ENCODE measurements at places on chromosomes 2 and 18. TPM values are rescaled to one million over a fixed set of nuclear protein-coding genes. Genes with fewer than 3 reads are reported as not detected.

The SDC1 gene
- 0.26 TPM for total RNA-seq

GRCh38 chr2:124034265-124034664, 9.2 kb downstream of the CNTNAP5 start:
- H3K27ac ChIP-seq = no peak overlapping the region
- no peaks in the 10 kb centered on the region for H3K36me3 ChIP-seq
- H3K4me3 ChIP-seq = no peak overlapping the region

DNA sequence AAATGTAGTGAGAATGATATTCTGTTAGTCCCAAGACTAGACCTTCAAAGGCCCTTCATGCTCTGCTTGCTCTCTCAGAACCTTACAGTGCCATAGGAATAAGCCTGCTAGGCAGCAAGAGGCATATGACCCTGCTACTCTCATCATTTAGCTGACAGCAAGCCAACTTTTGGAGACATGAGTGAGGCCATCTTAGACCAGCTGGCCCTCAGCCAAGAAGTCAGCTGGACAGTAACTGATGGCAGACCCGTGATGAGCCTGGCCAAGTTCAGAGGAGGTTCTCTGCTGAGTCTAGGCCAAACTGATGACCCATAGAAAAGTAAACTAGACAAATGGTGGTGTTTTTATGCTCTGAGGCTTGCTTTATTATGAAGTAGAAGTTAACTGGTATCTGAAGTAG, 82.6 kb downstream of the C18orf54 start:
- H3K4me3 ChIP-seq = no peak overlapping the region
- no peak for DNase-seq
- H3K36me3 ChIP-seq = no peaks in the 10 kb centered on the region
- H3K27ac ChIP-seq = no peak overlapping the region
- peaks cover 9% of the 10 kb centered on the region for H3K27me3 ChIP-seq
- H3K4me1 ChIP-seq = no peaks in the 10 kb centered on the region

The XDH gene
- total RNA-seq = not detected

- peaks cover 26% of the 10 kb centered on the region for H3K4me1 ChIP-seq
- no peak for DNase-seq
- H3K36me3 ChIP-seq = peaks cover 8% of the 10 kb centered on the region
- H3K4me3 ChIP-seq = no peak overlapping the region
- H3K27ac ChIP-seq = no peak overlapping the region
These were observed 15.7 kb upstream of the TRIB2 start for GRCh38 chr2:12700989-12701388.

GRCh38 chr2:209974576-209974975, 27.9 kb upstream of the RPE start:
- H3K36me3 ChIP-seq = no peaks in the 10 kb centered on the region
- H3K27ac ChIP-seq = no peak overlapping the region
- no peak for DNase-seq
- no peaks in the 10 kb centered on the region for H3K4me1 ChIP-seq

- no peak for DNase-seq
- no peaks in the 10 kb centered on the region for H3K27me3 ChIP-seq
- peaks cover 8% of the 10 kb centered on the region for H3K36me3 ChIP-seq
- H3K27ac ChIP-seq = peak overlapping the region; percentile 28
- peaks cover 76% of the 10 kb centered on the region for H3K4me1 ChIP-seq
These were observed 78.5 kb upstream of the STK17B start for GRCh38 chr2:196249860-196250259.

The GALNT13 gene
- not detected for total RNA-seq

DNA sequence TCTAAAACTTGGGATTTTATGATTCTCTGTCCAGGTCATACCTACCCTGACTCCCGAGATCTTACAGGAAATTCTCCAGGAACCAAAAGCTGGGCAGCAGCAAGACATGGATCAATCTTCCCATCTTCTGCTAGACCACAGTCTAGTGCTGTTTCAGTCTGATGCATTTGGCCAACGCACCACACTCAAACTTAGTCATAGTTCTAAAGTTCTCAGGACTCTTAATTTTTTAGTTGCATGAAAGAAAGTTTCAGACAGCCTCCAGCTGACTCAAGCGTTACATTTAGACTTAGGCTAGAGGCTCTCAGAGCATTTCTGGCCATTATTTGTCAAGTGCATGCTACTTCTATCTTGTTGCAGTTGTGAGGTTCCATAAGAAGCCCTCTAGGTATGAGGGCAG, 230.1 kb upstream of the CCDC150 start:
- no peak overlapping the region for H3K27ac ChIP-seq
- H3K4me1 ChIP-seq = no peaks in the 10 kb centered on the region
- peaks cover 4% of the 10 kb centered on the region for H3K27me3 ChIP-seq
- no peaks in the 10 kb centered on the region for H3K36me3 ChIP-seq
- no peak overlapping the region for H3K4me3 ChIP-seq
- no peak for DNase-seq

DNA sequence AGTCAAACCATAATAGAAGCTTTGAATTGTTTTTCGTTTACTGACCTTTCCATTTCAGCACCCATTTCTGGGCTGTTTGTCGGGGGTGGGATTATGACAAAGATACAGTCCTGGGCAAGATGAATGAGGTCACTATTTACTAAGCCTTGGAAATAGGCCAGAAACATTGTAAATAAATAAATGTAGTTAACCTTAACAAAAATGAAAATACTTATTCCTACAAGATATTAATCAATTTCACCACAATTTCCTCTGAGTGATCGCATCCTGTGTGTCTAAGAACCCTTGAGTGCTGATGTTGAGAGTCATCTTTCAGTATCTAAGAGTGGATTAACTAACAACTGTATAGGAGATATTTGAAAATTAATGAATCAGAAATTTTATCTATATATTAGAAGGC, 14.0 kb downstream of the ITGA4 start:
- DNase-seq = no peak
- H3K4me3 ChIP-seq = no peak overlapping the region
- H3K4me1 ChIP-seq = peaks cover 85% of the 10 kb centered on the region
- peak overlapping the region; percentile 73 for H3K27ac ChIP-seq
- H3K36me3 ChIP-seq = peaks cover 47% of the 10 kb centered on the region

DNA sequence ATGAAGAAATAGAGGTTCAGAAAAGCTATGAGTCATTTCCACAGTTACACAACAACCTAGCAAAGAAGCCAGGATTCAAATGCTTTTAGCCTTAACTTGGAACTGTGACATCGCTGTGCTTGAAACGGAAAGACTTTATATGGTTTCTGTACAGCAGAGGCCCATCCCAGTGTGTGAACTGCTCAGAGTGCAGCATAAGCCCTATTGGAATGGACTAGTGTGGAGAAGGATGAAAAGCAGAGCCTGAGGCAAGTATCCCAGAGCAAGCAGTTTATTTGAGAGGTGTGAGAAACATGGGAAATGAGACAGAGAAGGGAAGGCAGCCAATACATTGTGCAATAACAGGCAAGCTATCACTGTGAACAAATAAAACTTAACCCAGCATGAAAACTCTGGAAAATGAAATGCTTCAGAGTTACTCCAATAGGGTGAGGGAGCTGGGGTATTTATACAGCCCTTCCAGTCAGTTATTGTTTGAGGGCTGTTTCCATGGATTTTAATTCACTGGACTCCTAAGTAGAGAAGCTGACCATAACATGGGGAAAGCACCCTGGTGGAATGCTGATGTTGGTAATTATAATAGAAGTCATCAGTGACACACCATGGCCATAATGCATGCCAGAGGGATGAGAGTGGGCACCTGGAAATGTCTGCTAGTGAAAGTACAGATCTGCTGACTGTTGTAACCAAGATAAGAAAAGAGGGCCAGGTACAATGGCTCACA, 254.0 kb upstream of the POU3F3 start:
- H3K4me3 ChIP-seq = no peak overlapping the region
- no peak for DNase-seq
- no peaks in the 10 kb centered on the region for H3K27me3 ChIP-seq
- no peaks in the 10 kb centered on the region for H3K36me3 ChIP-seq

DNA sequence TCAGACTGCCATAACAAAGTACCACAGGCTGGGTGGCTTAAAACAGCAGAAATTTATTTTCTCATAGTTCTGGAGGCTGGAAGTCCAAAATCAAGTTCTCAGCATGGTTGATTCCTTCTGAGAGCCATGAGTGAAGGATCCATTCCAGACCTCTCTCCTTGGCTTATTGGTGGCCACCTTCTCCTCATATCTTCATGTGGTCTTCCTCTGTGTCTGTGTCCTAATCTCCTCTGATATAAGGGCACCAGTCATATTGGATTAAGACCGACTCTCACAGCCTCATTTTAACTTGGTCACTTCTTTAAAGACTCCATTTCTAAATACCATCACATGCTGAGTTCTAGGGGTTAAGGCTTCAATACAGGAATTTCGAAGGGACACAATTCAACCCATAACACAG, 65.1 kb downstream of the CFAP221 start:
- no peak overlapping the region for H3K27ac ChIP-seq
- H3K27me3 ChIP-seq = peaks cover 3% of the 10 kb centered on the region
- no peaks in the 10 kb centered on the region for H3K4me1 ChIP-seq
- H3K36me3 ChIP-seq = no peaks in the 10 kb centered on the region
- H3K4me3 ChIP-seq = no peak overlapping the region
- DNase-seq = no peak

GRCh38 chr2:24852431-24853020, 59.3 kb downstream of the CENPO start:
- no peaks in the 10 kb centered on the region for H3K27me3 ChIP-seq
- H3K4me1 ChIP-seq = no peaks in the 10 kb centered on the region
- H3K27ac ChIP-seq = no peak overlapping the region

GRCh38 chr2:237059155-237059875, 26.4 kb upstream of the COPS8 start:
- H3K4me1 ChIP-seq = peaks cover 32% of the 10 kb centered on the region
- no peaks in the 10 kb centered on the region for H3K27me3 ChIP-seq
- no peak overlapping the region for H3K4me3 ChIP-seq
- H3K27ac ChIP-seq = peak overlapping the region; percentile 86
- no peak for DNase-seq

GRCh38 chr2:115057473-115057872, 615.0 kb downstream of the DPP10 start:
- H3K27ac ChIP-seq = no peak overlapping the region
- H3K4me3 ChIP-seq = no peak overlapping the region
- no peaks in the 10 kb centered on the region for H3K4me1 ChIP-seq
- no peaks in the 10 kb centered on the region for H3K27me3 ChIP-seq
- no peak for DNase-seq
- H3K36me3 ChIP-seq = no peaks in the 10 kb centered on the region

- H3K36me3 ChIP-seq = no peaks in the 10 kb centered on the region
- no peaks in the 10 kb centered on the region for H3K27me3 ChIP-seq
- H3K4me3 ChIP-seq = no peak overlapping the region
- H3K4me1 ChIP-seq = no peaks in the 10 kb centered on the region
- no peak overlapping the region for H3K27ac ChIP-seq
- DNase-seq = no peak
These were observed 344.5 kb upstream of the ATP5MC3 start for GRCh38 chr2:175525975-175526374.

- H3K27me3 ChIP-seq = peaks cover 25% of the 10 kb centered on the region
- H3K4me3 ChIP-seq = no peak overlapping the region
- H3K27ac ChIP-seq = no peak overlapping the region
- DNase-seq = no peak
These were observed 6.3 kb upstream of the RMDN2 start for GRCh38 chr2:37918742-37919186.

DNA sequence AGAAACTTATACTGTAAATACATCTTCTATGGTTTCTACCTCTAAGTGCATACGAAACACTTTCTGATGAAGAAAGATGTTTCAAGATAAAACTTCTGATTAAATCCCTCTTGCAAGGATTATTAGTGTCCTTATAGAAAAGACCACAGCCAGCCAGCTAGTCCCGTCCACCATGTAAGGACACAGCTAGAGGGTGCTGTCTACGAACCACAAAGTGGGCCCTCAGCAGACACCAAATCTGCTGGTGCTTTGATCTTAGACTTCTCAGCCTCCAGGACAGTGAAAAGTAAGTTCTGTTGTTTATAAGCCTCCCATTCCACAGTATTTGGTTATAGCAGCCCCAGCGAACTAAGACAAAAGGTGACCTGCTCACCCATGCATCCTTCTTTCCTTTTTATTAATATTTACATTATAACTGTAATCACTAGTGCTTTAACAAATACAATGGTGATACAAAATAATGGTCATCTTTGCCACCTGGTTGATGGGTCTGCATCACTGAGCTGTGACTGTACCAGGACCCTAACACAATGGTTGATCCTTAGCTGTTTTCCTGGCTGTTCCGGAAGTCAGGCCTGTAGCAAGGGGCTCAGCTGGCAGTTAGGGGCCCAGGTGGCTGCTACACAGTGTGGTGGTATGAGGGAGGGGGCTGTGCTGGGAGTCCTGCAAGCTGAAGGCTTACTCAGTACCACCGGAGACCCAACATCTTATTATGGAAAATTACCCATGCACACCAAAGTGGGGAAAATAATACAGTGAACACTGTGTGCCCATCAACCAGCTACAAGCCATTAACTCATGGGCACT, 108.5 kb upstream of the SMAD7 start:
- H3K4me3 ChIP-seq = no peak overlapping the region
- no peaks in the 10 kb centered on the region for H3K27me3 ChIP-seq
- DNase-seq = no peak
- H3K4me1 ChIP-seq = peaks cover 27% of the 10 kb centered on the region
- H3K27ac ChIP-seq = no peak overlapping the region

The REG3A gene
- not detected for total RNA-seq

DNA sequence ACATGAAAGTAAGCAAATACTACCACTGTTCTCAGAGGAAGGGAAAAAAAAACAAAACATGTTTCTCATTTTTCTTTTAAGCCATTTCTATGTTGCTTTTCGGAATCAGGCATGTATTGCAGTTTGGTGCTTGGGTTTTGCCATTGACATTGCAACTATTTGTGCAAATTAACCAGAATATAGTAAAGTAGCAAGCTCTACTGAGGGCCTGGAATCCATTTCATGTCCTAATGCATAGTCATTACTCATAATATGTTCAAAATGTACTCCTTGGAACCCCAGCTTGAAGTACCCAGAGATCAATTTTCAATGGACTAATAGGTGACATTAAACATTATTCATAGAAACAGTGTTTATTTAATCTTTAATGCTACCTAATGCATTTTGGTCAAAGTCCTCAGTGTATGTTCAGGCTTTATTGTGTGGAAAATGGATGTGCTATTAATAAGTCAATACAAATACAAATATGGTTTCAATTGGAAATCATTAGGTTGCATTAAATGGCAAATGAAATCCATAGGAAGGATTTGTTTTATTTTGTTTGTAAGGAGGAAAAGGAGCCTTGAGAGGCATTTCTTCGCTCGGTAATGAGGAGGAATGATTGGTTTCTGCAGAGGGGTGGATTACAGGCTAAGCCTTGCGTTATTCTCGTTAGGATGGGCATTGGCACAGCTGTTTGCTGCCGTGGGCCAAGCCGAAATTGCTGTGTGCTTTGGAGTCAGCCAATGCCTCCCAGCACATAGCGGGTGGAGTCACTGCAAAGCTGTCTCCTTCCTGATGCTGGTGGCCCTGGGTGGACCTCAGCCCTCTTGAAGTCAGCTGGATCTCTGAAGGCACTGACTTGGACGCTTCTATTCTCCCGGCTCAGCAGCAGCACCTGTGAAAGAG, 56.4 kb downstream of the MYCN start:
- H3K27ac ChIP-seq = no peak overlapping the region
- no peaks in the 10 kb centered on the region for H3K4me1 ChIP-seq
- no peaks in the 10 kb centered on the region for H3K27me3 ChIP-seq
- no peak for DNase-seq
- H3K4me3 ChIP-seq = no peak overlapping the region

GRCh38 chr2:30766666-30767065, 40.6 kb downstream of the CAPN13 start:
- no peaks in the 10 kb centered on the region for H3K36me3 ChIP-seq
- H3K4me1 ChIP-seq = no peaks in the 10 kb centered on the region
- DNase-seq = no peak
- H3K27ac ChIP-seq = no peak overlapping the region
